ENCODE measurements at places on chromosomes 3 and 15.
A peak's percentile ranks its signal among the peaks of the same experiment; 100 is the strongest.

- no peak for DNase-seq
Observed at GRCh38 chr3:39933986-39934693, 124.7 kb downstream of the MYRIP start.

DNA sequence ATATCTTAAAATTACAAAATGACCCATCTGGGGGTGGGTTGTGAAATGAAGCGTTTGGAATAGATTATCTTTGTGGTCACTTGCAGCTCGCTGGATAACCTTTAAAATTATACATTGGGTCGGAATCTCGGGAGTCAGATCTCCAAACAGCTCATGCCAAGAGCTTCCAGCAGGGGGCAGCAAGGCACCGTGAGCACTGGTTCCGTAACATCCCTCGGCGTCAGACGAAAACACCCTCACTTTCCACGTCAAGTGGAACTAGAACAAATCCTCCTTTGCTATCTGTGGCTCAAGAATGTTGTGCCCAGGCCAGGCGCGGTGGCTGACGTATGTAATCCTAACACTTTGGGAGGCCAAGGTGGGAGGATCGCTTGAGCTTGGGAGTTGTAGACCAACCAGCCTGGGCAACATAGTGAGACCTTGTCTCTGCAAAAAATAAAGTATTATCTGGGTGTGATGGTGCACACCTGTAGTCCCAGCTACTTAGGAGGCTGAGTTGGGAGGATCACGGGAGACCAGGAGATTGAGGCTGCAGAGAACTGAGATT is 31.1 kb downstream of the UMPS start:
- DNase-seq, result peak; percentile 83

GRCh38 chr3:107938143-107938542 is 152.7 kb downstream of the CD47 start:
- peak; percentile 17 for DNase-seq

DNA sequence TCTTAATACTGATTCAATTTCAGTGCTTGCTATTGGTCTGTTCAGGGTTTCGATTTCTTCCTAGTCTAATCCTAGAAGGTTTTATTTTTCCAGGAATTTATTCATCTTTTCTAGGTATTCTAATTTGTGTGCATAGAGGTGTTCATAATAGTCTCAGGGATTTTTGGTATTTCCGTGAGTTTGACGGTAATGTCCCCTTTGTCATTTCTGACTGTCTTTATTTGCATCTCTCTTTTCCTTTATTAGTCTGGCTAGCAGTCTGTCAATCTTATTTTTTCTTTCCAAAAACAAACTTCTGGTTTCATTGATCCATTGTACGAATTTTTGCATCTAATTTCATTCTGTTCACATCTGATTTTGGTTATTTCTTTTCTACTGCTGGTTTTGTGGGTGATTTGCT is 35.2 kb upstream of the CD200R1L start:
- no peak for DNase-seq

DNA sequence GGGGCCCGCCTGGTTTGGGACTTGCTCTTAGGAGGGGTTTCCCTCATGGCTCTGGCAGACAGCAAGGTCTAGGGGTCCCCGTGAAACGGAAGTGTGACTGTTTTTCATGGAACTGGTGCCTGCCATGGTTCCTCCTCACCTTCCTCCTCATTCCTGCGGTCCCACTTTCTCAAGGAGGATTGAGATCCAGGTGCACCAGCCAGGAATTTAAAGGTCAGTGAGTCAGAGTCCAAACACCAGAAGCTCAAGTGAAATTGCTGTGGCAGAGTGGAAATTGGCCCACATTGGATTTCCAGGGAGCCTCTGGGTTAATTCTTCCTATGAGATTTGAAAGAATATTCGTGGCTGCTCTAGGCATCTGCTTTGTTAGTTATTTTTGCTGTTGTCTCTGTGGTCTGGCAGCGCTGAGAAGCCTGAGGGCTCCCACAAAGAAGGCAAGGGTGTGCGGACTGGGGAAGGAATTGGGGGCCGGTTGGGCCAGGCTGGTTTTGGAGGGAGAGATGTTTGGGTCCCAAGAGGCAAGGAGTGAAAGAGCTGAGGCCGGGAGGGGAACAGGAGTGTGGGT is 60.4 kb upstream of the TNFAIP8L3 start:
- DNase-seq, result no peak

GRCh38 chr15:68797599-68798345 is 22.9 kb downstream of the ANP32A start:
- DNase-seq, result no peak

DNA sequence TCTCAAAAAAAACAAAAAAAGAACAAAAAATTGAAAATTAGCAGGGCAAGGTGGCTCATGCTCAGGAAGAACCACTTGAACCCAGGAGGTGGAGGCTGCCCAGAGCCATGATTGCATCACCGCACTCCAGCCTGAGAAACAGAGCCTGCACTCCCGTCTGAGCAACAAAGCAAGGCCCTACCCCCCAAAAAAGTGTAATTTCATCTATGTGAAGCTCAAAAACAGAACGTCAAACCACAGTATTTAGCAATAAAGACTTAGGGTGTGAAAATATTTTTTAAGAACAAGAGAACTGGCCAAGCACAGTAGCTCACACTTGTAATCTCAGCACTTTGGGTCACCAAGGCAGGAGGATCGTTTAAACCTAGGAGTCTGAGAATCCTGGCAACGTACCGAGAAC is 38.2 kb downstream of the STAG1 start:
- DNase-seq, result no peak

DNA sequence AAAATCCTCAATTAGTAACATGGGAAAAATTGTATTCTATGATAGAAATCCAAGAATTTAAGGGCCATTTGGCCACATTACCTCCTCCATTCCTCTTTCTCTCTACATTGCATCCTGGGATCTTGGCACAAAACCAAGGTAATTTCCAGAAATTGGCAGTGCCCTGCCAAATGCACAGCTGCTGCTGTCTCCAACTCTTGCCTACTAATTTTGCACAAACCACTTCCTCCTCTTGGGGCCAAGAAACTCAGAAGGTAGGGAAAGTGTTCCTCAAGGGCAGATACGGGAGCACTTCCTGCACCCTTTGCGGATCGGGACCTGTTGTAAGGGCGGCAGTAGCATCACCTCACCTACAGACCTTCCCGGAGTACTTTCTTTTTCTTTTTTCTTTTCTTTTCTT is 57.8 kb downstream of the MAP3K13 start:
- DNase-seq, result no peak

- DNase-seq, result no peak
Observed at GRCh38 chr3:179189759-179190158, 41.6 kb downstream of the PIK3CA start.

- no peak for DNase-seq
Observed at GRCh38 chr15:25701721-25702465, 161.2 kb downstream of the ATP10A start.

GRCh38 chr3:128784232-128784631 is 58.2 kb downstream of the RAB7A start:
- no peak for DNase-seq

Measured in COLO829 (cell line).